ENCODE measurements at places on chromosomes 2 and 18.
A peak's percentile ranks its signal among the peaks of the same experiment; 100 is the strongest.

DNA sequence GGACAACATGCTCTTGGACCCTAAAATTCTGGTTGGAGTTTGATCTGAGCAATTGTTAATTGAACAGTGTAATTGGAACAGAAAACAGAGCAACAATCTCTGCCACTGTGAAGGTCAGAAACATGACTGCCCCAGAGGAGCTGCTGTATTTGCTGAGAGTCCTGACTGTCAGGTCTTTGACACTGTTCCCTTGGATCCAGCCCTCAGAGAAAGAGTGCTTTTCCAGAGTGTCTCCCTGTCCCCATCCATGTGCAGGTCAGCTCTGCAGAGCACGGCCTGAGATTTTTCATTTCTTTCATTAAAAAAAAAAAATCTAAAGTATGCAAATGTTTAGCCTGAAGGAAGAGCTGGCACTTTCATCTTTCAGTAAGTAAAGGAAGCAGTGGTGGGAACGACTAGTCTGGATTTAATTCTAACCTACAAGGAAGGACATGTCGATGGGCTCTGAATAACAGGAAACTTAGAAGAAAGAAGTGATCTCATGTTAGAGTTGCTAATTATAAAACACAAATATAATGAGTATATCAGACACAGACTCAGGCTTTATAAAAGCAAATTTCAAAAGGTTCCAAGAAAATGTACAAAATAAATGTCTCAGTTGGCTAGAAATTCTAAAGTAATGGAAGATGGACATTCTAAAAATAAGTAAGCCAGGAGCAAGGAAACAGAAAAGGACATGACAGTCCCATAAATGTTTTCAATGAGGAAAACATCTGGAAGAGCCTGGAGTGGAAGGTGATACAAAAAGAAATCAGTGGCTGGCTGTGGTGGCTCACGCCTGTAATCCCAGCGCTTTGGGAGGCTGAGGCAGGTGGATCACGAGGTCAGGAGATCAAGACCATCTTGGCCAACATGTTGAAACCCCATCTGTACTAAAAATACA, 876.5 kb downstream of the EPHA4 start:
- DNase-seq, result no peak

DNA sequence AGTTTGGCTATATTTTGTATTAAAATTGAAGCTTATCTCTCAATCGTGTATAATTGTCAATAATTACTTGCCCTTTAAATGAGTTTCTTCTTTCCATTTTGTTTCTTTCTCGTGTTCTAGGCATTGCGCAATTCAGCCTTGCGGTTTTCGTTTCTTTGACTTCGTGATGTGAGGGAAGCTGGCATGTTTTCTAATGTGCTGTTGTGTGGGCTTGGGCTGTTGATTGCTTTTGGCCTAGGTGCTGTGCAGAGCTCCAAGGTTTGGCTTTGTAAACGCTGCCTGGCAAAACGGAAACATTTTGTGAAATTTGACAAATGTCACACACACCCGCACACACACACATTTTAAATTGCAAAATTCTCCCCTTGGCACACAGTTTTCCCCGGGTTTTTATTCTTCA, 242.6 kb upstream of the TCF4 start:
- no peak for DNase-seq

DNA sequence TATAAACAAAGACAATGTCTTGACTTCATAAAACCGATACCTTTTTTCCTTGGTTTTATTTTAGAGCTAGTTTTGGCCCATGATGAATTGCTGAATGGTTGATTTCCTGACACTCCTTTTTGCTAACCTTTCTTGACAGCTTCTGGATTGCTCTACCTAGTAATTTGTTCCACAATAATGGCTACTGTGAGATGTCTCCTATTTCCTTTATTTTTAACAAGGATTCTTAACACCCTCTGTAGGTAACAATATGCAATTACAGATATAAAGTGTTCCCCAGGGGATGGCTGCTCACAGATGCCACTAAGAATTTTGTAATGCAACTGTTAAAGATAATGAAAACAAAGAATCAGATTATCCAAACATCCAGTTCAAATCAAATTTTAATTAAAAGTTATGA, 100.8 kb upstream of the ATP5MC3 start:
- no peak for DNase-seq

DNA sequence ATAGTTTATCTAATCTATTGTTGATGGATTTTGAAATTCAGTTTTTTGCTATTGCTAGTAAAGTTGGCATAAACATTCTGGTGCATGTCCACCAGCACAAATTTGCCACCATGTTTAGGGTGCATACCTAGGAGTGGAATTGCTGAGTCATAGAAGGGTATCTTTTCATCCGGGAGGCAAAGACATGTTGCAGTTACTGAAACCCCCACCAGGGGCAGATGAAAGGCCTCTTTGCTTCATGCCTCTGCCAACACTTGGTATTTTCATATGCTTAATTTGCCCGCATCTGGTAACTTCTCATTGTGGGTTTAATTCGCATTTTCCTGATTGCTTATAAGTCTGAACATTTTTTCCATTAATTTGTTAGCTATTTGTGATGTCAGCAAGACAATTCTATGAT, 8.2 kb downstream of the DCC start:
- no peak for DNase-seq

- no peak for DNase-seq
These were observed 39.4 kb downstream of the SLC14A2 start for GRCh38 chr18:45654677-45655076.

GRCh38 chr2:199302851-199303250, 154.9 kb downstream of the SATB2 start:
- DNase-seq, result no peak

GRCh38 chr18:12837747-12838146, 46.3 kb downstream of the PTPN2 start:
- DNase-seq, result no peak

DNA sequence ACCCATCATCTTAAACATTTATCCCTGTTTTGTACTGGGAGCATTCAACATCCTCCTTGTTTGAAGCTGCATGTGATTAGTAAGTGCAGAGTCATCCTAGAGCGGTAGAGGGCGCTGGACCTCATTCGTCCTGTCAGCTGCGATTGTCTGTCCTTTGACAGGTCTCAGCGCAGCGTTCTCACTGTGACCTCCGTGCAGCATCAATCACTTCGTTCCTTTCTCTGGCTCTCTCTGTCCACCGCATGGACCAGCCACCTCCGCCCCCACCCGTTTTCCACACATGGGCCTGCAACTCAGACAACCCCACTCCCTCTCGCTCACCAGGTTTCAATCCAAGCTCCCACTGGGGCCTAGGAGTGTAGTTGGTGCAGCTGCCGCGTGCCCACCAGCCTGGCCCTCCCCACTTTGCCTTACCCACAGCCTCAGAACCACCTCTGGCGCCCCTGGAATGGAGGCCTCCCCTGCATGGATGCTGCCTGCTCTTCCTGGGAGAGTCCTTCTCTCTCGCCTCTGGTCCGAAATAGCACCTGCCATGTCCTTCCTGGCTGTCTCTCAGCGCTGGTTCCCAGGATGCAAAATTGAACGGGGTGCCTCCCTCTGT, 90.5 kb downstream of the NDUFA10 start:
- DNase-seq, result peak; percentile 65

DNA sequence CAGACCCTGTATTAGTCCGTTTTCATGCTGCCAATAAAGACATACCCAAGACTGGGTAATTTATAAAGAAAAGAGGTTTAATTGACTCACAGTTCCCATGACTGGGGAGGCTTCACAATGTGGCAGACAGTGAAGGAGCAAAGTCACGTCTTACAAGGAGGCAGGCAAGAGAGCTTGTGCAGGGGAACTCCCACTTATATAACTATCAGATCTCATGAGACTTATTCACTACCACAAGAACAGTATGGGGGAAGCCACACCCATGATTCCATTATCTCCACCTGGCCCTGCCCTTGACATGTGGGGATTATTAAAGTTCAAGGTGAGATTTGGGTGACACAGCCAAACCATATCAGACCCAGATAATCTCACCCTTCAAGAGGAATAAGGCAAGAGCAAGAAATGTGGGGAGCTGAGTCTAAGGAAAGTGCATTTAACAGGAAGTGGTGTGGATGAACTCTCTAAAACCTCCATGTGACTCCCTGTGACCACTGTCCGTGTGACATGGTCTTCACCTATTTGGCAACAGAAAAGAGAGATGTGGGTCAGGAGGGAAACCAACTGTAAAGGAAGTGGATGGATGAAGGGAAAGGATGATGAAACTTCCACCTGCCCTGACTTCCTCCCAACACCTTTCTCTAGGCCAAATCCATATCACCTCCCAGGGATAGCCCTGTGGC, 110.6 kb downstream of the ATL2 start:
- no peak for DNase-seq

DNA sequence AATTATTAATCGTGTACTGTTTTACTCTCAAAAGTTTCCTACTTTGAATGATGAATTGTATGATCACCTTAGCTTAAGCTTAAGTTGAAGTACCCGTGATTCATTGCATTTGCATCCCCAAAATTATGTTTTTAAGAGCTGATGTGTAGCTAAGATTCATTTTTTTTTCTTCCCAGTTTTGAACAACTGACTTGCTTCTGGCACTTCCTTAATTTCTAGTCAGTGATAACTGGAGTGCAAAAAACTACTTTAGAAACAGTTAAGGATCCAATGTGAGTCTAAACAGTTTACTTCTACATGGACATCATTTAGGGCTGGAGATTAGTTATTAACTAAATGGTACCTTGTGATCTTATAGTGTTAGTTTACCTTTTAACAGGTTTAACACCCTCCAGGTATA, 124.0 kb upstream of the CAVIN2 start:
- DNase-seq, result no peak

DNA sequence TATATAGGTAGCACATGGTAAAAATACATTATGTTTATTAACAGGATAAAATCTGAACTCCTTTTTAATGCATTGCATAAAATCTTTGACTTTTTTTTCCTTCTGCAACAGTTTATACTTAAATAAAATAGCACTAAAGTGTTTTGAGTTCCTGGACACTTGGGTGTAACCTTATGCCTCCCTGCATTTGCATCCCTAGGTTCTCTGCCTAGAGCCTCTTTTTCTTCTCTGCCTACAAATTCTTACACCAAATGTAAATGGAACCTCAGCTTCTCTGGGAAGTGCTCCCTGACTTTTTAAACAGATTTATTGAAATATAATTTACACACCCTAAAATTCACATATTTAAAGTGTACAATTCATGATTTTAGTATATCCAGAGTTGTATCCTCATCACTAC, 1017.6 kb downstream of the CNTNAP5 start:
- no peak for DNase-seq

GRCh38 chr2:50746526-50746925, 285.4 kb downstream of the NRXN1 start:
- no peak for DNase-seq

DNA sequence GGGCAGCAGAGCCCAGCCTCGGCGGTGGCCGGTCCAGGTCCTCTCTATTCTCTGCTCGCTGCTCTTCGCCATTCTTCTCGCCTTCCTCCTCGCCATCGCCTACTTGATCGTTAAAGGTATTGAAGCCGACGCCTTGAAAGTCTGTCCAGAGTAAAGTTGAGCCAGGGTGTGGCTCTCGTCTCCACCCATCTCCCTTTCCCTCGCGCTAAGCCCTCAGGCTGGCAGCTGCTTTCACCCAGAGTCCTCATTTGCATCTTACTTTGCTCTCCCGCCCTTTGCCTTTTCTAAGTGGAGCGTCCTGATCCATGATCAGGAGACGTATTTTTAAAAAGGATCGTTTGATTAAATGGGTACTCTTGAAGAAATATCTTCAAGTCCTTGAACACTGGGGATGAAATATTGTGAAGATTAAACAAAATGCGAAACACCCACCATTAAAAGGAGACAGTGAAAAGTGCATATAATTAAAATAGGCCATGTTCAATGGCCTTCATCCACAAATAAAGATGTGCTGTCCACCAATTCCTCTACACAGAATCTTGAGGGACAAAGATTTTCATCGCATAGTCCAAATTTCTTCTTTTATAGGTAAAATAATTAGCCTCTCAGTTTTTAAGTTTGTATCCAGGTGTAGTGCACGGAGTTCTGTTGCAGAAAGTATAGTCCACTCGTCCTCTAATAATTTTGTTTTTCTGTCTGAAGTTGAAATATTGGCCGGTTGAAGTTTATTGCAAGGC, 657 bp downstream of the ARL6IP6 start:
- peak; percentile 59 for DNase-seq

- no peak for DNase-seq
These were observed 78.1 kb upstream of the KIF5C start for GRCh38 chr2:148796735-148797512.

- DNase-seq, result no peak
These were observed 138.1 kb downstream of the BARD1 start for GRCh38 chr2:214671319-214671885.

- no peak for DNase-seq
These were observed 11.4 kb upstream of the XPO1 start for GRCh38 chr2:61549546-61549945.

DNA sequence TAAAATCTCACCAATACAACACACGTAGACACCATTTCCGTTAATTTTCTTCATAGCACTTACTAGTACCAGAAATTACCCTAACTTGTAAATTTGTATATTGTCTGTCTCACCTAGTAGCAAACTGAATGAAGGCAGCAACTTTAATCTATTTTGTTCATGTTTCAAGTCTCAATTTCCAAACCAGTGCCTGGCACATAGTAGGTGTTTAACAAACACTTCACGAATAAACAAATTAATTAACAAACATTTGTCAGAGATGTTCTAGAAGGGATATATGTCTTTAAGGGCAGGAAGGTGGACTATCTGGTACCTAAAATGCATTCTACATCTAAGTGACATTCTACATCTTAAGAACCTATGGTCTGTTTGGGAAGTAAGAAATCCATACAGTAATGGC, 963 bp downstream of the THADA start:
- DNase-seq, result no peak

GRCh38 chr2:30643674-30644073, 163.6 kb downstream of the CAPN13 start:
- no peak for DNase-seq

GRCh38 chr2:209644842-209645241, 126.8 kb upstream of the UNC80 start:
- no peak for DNase-seq

GRCh38 chr2:237754182-237754581, 44.4 kb upstream of the RBM44 start:
- DNase-seq, result no peak

GRCh38 chr18:36309436-36310391, 12.2 kb downstream of the FHOD3 start:
- no peak for DNase-seq

GRCh38 chr18:54280220-54280569, 10.9 kb downstream of the POLI start:
- DNase-seq, result no peak

DNA sequence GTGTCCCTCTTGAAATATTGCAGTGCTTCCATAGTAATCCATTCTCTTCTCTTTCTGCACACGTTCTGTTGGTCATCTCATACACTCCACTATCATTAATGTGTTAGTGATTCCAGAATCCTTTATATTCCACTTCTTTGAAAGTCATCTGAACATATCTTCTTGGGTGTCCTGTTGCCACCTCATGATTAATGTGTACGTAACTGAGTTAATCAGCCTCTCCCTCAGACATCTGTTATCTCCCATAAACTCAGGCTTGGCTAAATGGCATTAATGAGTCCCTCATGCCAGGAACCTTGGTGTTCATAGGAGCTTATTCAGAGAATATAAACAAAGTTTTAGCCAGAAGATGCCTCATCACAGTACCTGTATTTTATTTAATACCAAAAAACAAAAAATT, 126.4 kb downstream of the NCOA1 start:
- no peak for DNase-seq

- no peak for DNase-seq
These were observed 61.6 kb upstream of the DYNAP start for GRCh38 chr18:54529444-54529843.

GRCh38 chr2:76406134-76406855, 695.6 kb upstream of the GCFC2 start:
- DNase-seq, result no peak

Data from right hindlimb (tissue), 1 donor.